Effector memory CD4-positive, alpha-beta T cell (primary cell): ENCODE measurements at places on chromosomes 7 and 10.

DNA sequence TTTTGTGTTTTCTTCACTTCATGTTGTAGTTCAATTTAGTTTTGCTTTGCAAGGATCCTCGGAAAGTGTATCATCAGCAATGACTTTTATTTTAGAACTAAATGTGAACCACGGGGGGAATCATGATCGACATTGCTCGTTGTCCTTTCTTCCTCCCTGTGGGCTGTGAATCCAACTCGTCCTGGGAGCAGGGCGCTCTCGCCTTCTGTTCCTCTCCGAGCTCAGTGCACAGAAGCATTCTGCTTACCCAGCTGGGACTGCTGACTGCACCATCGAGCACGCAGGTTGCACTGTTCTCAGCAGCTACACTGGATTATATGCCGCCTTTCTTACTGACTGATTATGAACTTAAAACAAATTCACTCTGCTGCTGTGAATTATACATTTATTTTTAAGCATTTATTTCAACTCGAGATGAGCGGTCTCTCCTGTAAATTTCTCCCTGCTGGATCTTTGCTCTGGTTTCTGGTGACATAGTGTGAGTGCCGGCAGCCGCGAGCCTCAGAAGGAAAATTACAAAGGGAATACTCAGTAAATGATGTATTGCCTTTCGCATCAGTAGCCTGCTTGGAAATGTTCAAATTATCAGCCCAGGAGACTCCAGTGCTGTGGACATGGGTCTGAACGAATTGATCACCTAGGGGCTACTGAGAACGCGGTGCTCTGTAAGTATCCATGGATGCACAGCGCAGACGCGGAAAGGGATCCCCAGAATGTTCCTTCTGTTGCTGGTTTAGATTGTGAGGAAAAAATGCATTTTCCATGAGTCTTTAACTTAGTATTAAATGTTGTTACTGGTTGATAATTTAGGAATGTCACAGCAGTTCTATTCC lies 92.6 kb downstream of the PTPRE start:
- no peak for DNase-seq
- no peaks in the 10 kb centered on the region for H3K27me3 ChIP-seq
- no peaks in the 10 kb centered on the region for H3K36me3 ChIP-seq

DNA sequence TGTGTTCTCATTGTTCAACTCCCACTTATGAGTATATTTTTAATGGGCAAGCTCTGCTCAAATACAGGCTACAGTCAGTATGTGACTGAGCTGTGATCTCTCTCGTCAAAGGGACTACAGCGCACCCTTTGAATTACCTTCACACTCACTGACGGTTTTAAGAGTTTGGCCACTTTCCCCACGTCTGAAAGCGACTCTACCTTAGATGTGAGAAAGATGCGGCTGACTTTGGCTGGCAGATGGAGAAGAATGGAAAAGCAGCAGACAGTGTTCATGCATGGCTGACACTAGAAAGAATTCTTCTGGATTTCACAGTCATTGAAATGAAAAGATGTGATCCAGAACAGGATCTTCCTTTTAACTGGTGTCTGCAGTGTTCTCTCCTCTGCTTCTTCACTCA lies 2.0 kb upstream of the ATRNL1 start:
- peaks cover 7% of the 10 kb centered on the region for H3K4me1 ChIP-seq
- no peak overlapping the region for H3K4me3 ChIP-seq
- H3K27me3 ChIP-seq: peaks cover 22% of the 10 kb centered on the region
- H3K27ac ChIP-seq: no peak overlapping the region
- H3K36me3 ChIP-seq: no peaks in the 10 kb centered on the region

DNA sequence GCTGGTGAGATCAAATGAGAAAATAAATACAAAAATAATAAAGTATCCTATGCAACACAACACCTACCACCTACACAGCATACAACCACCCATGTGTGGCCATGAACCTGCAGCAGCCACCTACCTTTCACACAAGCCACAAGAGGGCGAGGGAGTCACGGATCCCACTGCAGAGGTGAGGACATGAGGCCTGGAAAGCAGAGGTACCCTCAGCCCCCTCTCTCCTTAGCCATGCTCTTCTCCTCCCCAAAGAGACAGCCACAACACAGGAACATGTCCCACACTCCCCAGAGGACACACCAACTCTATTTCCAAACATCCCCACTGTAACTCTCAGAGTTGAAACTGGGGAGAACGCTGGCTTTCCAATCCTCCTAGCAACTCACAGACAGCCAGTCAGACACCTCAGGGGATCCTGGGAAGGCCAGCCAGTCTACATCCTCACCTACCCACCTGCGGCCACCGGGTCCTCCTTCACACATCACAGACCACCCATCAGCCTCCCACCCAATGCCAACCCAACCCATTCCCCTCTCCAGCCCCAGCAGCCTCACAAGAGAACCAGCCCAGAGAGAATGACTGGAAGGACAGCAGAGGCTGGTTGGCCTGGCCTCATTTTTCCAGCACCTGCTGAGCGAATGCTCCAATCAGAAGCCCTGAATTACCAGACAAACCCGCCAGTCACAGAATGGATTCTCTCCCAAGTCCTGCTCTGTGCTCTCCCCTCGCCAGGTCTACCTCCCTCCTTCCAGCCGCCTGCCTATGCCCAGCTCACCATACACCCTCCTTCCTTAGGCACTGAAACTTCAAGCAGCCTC lies 18.4 kb downstream of the DLG5 start:
- no peaks in the 10 kb centered on the region for H3K27me3 ChIP-seq
- H3K4me1 ChIP-seq: no peaks in the 10 kb centered on the region
- no peaks in the 10 kb centered on the region for H3K36me3 ChIP-seq
- H3K27ac ChIP-seq: no peak overlapping the region

DNA sequence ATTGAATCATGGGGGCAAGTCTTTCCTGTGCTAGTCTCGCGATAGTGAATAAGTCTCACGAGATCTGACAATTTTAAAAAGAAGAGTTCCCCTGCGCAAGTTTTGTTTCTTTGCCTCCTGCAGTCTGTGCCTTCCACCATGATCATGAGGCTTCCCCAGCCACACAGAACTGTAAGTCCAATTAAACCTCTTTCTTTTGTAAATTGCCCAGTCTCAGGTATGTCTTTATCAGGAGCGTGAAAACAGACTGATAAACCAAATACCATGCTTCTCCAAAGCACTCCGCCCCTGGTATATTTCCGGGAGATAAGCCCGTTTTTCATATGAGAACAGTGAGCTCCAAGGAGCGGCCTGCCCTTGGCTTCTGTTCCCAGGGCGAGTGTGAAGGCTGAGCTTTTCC lies 118.9 kb downstream of the EVX1 start:
- no peak overlapping the region for H3K27ac ChIP-seq
- no peaks in the 10 kb centered on the region for H3K27me3 ChIP-seq
- DNase-seq: no peak
- no peaks in the 10 kb centered on the region for H3K4me1 ChIP-seq
- no peaks in the 10 kb centered on the region for H3K36me3 ChIP-seq

GRCh38 chr7:50618281-50618680 lies 53.1 kb upstream of the DDC start:
- H3K36me3 ChIP-seq: no peaks in the 10 kb centered on the region
- no peak for DNase-seq
- H3K4me3 ChIP-seq: no peak overlapping the region
- H3K27ac ChIP-seq: no peak overlapping the region
- H3K27me3 ChIP-seq: no peaks in the 10 kb centered on the region

DNA sequence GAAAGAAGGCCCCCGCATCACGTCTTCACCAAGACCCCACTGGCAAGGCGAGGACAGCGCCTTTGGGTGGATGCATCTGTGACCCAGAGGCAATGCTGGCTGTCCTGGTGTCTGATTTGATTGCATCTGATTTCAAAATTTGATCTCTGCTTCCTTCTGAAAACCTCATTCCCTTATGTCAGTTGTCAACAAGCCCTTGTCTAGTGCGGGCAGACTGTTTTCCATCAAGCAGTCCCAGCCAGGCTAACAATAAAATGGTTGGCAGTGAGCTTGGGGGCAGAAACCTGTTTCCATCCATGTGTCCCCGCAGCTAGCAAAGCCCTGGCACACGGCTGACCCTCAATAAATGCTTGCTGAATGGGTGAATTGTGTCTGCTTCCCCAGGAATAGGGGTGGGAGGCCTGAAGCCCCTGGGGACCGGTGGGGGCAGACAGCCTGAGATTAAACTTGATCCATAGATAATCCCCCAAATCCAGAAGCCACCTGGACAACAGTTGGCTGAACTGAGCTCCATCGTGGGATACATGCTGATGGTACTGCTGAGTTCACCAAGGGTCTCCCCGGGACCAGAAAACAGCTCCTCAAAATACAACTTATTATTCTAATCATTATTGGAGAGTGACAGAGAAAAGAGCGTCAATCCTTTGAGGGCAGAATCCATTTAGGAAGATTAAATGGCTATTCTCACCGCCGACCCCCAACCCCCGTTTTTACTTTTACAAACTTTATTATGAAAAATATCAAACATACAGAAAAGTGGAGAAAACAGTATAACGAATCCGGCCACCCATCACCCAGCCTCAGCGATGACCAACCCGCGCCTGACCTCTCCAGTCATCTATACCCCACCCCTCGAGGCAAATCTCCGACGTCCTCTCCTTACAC lies 912 bp upstream of the DUSP5 start:
- no peaks in the 10 kb centered on the region for H3K36me3 ChIP-seq
- H3K4me3 ChIP-seq: peak overlapping the region; percentile 89
- H3K27ac ChIP-seq: peak overlapping the region; percentile 79
- H3K4me1 ChIP-seq: peaks cover 33% of the 10 kb centered on the region

DNA sequence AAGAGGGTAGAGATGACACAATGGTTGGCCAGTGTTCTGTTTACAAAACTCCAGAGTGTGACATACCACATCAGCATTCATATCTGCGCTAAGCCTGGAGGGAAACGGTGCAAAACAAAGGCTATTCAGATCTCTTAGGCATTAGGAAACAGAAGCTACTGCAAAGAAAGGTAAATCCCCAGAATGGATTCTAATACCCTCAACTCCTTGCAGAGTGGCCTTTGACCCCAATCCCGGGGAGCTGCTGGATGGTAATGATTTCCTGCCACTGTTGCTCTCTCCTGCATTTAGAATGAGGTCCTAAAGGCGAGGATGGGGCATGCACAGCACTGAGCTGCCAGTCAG lies 65.2 kb downstream of the AOAH start:
- no peak overlapping the region for H3K4me3 ChIP-seq
- H3K4me1 ChIP-seq: no peaks in the 10 kb centered on the region
- H3K36me3 ChIP-seq: no peaks in the 10 kb centered on the region
- DNase-seq: no peak
- no peak overlapping the region for H3K27ac ChIP-seq
